SW 1271 (cell line): ENCODE measurements at places on chromosomes 12 and 14.

DNA sequence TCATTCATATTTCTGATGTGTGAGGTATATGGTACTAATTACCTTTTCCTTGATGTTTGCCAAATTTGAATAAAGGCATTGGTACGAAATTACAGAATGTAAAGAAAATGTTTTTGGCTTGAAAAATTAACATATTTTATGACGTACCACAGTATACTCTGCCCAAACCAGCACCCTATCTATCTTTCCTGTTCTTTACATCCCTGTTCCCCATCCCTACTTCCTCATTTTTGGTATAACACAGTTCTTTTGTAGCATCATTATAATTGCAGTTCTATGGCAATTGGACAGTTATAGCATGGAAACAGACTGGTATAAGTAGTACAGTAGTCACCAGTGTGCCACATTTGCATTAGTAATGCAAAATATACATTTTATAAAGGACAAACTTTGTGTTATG is 7.0 kb upstream of the CCT2 start:
- no peak for DNase-seq

GRCh38 chr14:40398981-40399380 is 966.7 kb upstream of the FBXO33 start:
- DNase-seq: no peak

DNA sequence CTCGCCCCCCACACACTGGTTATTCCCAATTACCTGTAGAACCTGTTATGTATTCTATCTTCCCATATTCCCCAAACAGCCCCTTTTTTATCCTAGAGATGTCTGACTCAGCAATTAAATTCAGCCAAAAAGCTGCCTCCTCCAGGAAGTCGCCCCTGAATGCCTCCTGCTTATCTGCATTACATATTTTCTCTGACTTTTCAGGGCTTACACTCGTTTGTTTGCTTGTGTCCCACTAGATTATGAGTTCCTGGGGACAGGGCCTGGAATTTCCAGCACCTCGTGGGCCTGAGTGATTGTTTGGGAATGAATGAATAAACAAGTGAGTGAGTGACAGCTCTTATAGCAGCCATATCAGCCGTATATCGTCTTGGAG is 99.3 kb upstream of the RFLNA start:
- DNase-seq: no peak

DNA sequence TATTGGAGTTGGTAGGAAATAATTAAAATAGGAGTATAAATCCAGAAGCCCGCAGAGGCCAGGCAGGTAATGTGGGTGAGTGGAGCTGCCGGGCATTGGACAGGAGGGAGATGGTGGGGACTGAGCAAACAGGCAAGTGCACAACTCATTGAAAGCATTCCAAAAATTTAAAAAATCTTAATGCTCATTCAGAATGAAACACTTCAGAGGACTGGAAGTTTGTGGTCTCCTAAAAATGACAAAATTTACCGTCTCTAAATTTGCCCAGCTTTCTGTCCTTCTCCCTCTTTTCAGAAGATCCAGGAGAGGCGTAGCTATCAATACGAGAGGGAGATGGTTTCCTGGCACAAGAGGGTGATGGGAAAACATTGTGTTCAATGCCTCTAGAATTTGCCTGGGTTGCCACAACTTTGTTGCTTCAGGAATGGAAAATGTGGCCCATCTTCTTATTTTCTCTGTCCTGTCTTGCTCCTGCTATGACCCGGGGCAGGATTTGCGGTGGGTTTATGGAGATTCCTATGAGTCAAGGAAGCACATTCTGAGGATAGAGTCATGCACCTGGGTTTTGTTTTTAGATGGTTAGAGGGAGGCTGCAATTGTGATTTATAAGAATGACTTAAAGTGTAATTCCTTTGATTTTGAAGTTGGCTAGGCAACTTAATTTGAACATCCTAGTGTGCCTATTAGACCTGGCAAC is 72.2 kb downstream of the BORCS5 start:
- no peak for DNase-seq

- DNase-seq: no peak
Measured at GRCh38 chr14:57389646-57390036, 745 bp upstream of the NAA30 start.

GRCh38 chr12:88684170-88684569 is 103.9 kb upstream of the KITLG start:
- no peak for DNase-seq

DNA sequence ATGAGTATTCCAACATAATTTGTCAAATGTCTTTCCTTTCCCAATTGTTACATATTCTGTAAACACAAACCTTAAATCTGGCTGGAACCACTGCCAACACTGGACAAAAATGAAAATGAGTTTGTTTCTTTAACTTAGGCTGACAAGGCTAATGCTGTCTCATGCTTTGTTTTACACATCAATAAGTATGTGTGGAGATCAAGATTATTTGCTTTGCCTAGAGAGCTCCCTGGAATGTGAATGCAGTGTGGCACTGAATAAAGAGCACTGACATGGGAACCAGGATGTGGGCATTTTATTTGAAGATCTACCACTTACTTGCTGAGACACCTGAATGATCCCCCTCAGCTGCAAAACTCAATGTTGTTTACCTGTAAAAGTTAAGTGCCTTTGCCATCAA is 61.7 kb downstream of the RALGAPA1 start:
- DNase-seq: no peak

- DNase-seq: peak; percentile 84
Measured at GRCh38 chr14:50961605-50962221, 17.4 kb upstream of the PYGL start.

GRCh38 chr12:102427543-102427941 is 52.8 kb downstream of the IGF1 start:
- no peak for DNase-seq

DNA sequence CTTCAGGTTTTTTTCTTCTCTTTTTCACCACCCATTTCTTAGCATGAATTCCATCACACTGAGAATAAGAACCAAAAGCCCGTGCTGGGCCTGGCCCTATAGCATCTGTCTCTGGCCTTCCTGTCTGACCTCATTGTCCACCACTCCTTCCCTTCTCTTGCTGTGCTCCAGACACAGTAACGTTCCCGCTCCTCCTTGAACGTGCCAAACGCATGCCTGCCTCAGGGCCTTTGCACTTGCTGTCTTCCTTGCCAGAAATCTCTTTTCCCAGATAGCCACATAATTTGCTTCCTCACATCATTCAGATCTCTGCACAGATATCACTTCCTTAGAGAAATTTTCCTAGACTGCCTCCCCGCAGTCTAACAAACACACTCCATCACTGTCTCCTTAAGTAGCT is 119.6 kb upstream of the CPSF6 start:
- no peak for DNase-seq

DNA sequence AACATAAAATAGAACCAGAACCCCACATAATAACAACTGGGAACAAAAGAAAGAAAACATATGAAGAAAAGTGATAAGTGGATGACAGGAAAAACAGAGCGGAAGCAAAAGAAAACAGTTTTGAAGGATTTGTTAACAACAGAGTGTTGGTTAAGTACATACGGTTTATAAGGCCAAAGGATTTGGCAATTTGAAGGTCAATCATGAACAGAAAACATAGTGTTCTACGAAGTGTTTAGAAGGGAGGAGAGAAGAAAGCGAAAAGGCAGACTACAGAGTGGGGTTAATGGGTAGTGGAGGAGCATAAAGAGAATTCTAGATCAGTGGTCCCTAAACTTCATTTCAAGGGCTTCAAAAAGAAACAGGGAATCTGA is 3.9 kb upstream of the AP4S1 start:
- no peak for DNase-seq

DNA sequence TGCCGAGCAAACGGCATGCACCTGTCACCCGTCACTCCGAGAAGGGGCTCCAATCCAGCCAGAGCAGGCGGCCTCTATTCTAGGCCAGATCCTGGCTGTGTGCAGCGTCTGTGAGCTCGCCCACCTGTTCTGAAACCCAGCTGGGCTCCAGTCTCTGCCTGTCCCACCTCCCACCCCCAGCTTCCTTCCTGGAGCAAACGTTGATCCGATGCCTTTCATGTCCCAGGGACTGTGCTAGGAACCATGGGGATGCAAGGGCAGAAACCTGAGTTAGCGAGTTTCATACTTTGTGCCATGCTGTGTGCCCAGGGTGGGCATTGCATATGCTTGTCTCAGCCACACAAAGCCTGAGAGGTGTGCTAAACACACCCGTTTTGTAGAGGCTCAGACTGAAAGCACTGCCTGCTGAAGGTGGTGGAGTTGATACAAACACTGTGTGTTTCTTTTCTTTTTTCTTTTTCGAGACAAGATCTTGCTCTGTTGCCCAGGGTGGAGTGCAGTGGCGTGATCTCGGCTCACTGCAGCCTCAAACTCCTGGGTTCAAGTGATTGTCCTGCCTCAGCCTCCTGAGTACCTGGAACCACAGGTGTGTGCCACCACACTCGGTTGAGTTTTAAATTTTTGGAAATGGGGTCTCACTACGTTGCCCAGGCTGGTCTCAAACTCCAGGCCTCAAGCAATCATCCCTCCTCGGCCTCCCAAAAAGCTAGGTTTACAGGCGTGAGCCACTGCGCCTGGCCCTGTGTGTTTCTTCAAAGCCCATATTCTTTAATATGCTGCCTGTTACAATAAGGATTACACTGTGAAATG is 84.1 kb upstream of the MED13L start:
- DNase-seq: no peak

- DNase-seq: no peak
Measured at GRCh38 chr14:79972230-79972629, 239.1 kb downstream of the DIO2 start.

GRCh38 chr12:132604668-132605441 is 5.5 kb downstream of the LRCOL1 start:
- DNase-seq: no peak

DNA sequence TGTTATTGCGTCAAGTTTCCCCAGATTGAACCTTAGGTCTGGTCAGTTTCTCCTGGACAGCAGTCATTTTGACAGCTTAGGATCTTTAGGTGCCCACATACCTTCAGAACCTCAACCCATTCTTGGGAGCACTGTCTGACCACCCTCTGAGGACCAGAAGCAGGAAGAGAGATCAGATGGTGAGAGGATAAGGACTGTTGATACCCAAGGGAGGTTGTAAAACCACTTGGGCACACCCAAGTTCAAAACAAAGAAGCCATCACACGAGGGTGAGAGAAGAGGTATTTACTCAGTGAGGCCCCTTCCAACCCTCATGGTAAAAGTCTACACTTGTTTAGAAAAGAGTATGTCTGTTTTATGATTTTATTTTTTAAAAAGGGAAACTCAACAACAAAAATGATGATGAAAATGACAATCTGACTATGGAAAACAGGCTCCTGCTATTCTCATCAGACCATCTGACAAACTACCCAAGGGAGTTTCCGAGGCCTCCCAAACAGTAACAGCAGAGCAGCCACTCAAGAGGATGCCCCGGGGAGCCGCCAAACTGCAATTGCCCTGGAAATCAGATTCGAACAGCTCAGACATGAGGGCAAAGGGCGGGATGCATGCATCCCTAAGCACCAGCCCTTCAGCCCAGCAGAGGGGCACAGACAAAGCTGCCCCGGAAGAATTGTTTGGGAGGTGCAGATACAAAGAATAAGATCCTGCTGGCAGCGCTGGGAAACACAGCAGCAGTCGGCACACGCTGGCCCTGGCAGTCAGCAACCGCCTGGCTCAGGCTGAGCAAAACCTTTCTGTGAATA is 162.6 kb upstream of the PLEKHG7 start:
- no peak for DNase-seq

DNA sequence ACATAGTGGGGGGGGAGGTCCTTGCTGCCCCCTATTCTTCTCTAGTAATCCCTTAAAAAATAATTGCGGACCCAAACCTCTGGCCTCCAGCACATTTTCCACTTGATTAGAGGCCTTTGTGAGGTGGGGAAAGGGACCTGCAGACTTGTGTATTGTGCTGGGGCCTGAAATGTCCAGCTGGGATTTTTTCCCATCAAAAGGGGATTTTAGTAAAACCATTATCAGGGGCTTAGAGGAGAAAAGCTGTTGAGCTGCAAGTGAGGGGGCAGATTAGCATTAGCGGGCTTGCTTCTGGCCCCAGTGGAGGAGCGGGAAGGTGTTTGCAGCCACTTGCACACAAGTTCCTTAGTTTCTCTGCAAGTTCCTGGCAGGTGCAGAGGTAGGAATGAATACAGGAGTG is 13.9 kb downstream of the FBXL14 start:
- no peak for DNase-seq

GRCh38 chr14:67559639-67560038 is 26.5 kb downstream of the PLEKHH1 start:
- DNase-seq: no peak

GRCh38 chr12:9049520-9050133 is 60.3 kb downstream of the KLRG1 start:
- no peak for DNase-seq

DNA sequence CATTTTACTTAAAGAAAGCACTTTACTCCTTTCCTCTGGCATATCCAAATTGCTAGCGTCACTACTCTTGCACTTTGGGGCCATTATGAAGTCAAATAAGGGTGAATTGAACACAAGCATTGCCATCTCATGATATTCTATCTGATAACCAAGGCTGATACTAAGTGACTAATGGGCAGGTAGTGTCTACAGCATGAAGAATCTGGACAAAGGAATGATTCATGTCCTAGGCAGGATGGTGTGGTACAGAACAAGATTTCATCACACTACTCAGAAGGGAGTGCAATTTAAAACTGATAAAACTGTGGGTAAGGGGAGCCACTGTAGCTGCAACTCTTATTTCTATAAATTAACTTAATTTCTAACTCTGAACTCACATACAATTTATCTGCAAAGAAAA is 7.7 kb upstream of the SLC6A15 start:
- no peak for DNase-seq

DNA sequence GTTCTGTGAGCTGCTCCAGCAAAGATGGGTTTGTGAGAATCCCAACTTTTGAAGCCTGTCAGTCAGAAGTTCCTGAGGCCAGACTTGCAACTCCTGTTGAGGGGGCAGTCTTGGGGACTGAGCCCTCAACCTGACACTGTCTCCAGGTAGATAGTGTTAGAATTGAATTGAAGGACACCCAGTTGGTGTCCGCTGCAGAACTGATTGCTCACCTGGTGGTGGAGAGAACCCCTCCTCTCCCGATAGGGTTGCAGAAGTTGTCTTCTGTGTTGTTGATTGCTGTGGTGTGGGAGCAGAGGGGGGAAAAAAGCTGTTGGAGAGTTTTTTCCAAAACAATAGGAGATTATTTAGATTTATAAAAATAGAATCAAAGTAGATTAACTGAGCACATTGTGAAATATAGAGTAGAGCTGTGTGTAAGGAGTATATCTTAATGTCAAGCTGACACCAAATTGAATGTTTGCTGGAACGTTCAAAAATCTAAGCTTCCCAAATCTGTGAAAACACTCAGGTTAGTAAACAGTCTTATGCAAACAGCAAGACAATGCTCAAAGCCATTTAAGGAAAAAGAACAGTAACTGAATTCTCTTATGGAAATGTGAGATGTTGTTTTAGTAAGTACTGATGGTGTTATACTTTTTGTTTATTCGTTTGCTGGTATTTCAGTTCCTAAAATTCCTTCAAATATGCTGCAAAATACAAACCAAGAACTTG is 18.6 kb downstream of the HIF1A start:
- DNase-seq: no peak

- peak; percentile 29 for DNase-seq
Measured at GRCh38 chr14:22819151-22819988, 4.1 kb upstream of the SLC7A7 start.

DNA sequence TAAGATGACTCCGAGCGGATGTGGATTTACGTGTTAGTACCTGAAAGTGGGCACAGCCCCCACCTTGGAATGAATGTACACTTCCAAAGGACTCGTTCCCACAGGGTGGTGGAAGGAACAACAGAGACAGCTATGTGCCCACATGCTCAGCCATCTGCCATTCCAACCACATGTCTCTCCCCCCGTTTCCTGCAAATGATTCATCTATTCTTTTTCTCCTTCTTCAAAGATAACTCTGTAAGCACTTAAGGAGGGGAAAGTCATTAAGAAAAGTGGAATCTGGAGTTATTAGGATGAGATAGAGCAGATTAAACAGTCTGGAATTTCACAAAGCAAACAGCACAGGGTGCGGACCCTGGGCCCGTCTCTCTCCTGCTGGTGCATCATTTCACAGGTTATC is 18.5 kb upstream of the DUSP6 start:
- DNase-seq: no peak
